ENCODE measurements at places on chromosomes 2 and 18.

- DNase-seq = peak; percentile 15
These were observed 684.0 kb downstream of the DSC3 start for GRCh38 chr18:30358555-30358954.

- DNase-seq = no peak
These were observed 35.8 kb downstream of the LOXHD1 start for GRCh38 chr18:46621111-46621766.

- DNase-seq = no peak
These were observed 263.9 kb downstream of the FIGN start for GRCh38 chr2:163471947-163472346.

DNA sequence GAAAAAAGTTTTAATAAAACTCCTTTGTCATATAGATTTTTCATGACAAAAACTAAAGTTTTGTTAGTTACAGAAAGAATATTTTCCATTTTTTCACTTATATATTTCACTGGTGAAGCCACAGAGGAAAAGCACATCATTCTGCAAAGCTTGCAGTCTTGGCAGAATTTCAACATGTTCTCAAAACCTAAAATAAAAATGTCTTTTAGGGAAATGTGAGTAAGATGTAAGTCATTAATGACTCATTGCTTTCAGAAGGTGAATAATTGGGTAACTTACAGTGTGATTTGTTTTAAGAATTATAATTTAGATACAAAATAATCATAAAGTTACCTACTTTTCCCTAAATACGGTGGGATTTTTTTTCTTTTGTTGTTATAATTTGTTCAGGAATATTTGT is 43.4 kb upstream of the TNFRSF11A start:
- peak; percentile 51 for DNase-seq

GRCh38 chr2:120442541-120442922 is 96.6 kb downstream of the INHBB start:
- DNase-seq = no peak

GRCh38 chr2:23426263-23426905 is 41.4 kb downstream of the KLHL29 start:
- peak; percentile 81 for DNase-seq

DNA sequence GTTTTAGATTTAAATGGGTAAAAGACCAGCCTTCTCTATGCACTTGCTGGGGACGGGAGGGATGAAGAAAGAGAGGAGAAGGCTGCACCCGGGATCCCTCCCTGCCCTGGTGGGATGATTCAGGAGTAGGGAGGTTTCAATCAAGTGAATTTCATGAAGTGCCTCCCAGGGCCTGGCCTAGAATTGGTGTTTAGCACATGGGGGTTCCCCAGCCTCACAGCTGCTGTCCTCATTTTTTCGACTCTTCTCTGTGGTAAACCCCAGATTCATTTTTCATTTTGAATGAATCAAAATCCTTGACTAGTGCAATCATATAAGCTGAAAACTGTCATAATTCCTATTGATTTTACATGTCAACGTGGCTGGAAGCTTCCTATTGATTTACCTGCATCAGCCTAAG is 81.1 kb downstream of the LPIN1 start:
- DNase-seq = no peak

DNA sequence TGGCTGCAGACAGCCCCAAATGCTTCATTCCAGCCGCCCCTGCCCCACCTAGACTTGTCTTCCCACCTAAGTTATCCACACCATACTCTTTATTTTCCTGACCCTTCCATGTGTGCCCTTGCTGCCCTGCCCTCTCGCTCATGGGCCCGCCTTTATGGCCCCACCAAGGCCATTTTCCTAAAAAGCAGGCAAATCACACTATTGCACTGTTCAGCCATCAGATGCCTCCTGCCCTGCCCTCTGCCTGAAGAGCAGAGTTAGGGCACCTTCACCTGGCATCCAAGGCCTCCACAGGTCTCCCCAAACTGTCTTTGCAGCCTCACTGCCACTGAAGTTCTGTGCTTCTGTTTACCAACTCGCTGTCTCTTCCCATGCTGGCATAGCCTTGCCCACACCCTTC is 496.7 kb downstream of the EIPR1 start:
- no peak for DNase-seq

DNA sequence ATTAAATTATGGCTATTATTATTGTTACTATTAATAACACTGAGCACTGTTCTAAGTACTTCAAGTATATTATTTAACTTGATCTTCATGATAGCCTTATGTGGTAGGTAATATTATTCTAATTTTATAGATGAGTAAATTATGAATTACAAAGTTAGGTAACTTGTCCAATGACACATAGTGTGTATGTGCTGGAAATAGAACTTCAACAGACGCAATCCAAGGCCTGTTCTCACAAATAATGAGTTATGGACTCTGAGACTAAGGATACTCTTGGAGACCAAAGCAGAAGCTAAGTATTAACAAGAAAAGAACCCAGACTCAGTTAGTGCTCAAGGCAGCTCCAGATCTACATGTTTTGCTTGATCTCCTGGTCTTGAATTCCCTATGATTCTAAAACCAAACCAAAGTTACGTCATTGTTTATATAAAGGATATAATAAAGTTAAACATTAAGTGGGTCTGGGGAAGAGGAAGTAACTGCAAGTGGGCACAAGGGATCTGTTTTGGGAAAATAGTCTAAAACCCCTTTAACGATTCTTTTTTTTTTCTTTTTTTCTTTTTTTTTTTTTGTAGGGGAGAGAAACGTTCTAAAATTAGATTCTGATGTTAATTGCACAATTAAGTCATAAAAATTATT is 211.3 kb downstream of the ERBB4 start:
- no peak for DNase-seq

GRCh38 chr2:240747256-240747655 is 55.6 kb downstream of the AQP12A start:
- DNase-seq = no peak

GRCh38 chr2:205276116-205276777 is 406.1 kb upstream of the NRP2 start:
- no peak for DNase-seq

- no peak for DNase-seq
These were observed 239.5 kb upstream of the MGAT5 start for GRCh38 chr2:134014196-134014960.

DNA sequence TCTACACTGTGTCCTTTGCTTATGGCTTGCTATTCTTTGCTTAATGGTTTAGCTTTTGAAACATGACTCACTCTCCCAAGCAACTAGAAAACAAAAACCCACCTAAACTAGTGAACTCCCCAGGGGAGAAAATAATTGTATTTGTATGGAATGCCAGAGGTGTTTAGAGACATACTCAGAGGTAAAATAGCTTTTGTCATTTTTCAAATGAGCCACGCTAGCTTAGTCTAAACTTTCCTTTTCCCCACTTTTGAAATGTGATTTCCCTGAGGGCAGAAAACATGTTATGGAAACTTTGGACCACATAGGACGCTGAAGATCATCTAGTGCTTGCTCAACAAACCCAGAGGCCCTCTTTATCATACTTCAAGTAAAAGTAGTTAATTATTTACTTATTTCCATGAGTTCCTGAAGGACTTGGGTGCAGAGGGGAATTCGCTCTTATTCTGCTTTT is 16.5 kb upstream of the CYTIP start:
- no peak for DNase-seq

DNA sequence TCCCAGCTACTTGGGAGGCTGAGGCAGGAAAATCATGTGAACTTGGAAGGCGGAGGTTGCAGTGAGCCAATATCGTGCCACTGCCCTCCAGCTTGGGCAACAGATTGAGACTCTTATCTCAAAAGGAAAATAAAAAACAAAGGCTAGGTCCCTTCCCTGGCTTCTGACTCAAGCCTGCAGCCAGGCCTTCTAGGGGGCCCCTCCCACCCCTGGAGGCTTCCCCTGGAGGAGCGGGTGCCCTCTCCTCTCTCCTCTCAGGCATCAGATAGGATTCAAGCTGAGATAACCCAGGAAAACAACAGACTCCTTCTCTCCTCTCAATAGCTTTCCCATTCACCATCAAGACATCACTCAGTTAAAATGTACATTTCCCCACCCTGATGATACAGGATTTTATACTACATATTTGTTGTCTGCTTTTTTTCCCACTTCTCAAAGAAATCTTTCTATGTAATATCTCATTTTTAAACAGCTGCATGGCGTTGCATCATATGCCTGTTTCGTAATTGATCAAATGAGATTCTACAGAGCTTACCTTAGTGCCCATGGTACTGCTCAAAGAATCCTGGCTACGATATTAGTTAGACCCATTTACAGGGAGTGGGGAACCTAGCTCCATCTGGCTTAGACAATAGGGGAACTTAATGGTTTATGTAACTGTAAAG is 20.6 kb upstream of the C2orf72 start:
- no peak for DNase-seq

- no peak for DNase-seq
These were observed 32.4 kb upstream of the SLC35F6 start for GRCh38 chr2:26731714-26732113.

GRCh38 chr2:241896746-241897201 is 27.2 kb downstream of the RTP5 start:
- DNase-seq = no peak

DNA sequence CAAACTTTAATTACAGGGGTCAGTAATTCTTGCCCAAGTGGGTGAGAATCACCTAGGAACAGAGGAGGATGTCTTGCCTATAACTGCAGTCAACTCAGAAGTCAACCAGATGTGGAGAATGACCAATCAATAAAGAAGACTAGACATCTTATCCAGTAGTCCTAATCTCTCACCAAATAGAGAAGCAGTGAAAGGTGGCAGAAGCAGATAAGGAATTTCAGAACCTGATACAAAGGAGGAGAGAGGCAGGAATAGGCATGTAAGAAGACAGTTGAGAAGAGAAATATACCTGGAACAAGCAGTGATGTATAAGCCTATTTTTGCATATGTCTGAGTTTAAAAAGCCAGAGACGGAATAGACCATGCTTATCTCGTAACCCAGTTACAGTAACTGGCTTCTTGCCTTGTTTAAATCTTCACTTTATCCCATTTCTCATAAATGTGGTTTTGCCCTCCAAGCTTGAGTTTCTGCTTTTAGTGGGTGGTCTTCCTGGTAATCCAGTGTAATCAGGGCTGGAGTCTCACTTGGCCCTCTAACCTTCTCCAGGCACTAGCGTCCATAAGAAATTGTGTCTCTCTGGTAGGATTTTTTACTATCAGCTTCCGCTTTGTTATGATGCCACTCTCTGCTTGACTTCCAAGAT is 401.0 kb downstream of the SUCLG1 start:
- DNase-seq = no peak

DNA sequence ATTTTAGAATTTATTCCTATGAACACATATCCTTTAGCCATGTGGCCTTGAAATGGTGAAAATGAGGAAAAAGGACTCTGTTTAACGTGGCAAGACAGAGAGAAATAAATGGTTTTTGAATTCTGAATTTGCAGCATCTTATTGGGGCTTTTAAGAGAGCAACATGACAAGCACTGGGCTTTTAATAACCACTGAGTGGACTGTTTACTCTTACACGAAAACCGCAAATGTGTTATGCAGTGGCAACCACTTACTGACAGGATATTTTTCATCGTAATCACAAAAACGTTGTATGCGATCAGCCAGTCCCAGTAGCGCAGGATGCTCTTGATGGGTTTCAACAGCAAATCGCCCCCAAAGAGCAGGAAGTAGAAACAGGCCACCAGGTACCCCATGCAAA is 226.6 kb downstream of the NAPG start:
- no peak for DNase-seq

- no peak for DNase-seq
These were observed 553.8 kb downstream of the PIK3C3 start for GRCh38 chr18:42508683-42509296.

- DNase-seq = no peak
These were observed 480.4 kb upstream of the TRIB2 start for GRCh38 chr2:12236136-12236844.

- no peak for DNase-seq
These were observed 35.3 kb upstream of the HDAC4 start for GRCh38 chr2:239436076-239436475.

DNA sequence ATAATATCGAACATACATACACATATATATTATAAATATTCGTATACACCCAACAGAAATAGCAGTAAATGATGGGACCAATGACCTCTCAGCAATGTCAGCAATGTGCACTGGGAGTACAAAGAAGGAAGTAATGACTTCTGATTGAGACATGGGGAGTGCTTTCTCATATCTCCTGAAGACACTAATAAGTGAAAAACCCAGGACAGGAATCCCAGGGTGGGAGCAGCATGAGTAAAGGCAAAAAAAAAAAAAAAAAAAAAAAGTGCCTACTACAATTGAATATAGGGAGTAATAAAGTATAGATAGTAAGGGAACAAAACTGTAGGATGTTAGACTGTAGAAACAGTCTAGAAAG is 491.3 kb downstream of the IRS1 start:
- DNase-seq = no peak

DNA sequence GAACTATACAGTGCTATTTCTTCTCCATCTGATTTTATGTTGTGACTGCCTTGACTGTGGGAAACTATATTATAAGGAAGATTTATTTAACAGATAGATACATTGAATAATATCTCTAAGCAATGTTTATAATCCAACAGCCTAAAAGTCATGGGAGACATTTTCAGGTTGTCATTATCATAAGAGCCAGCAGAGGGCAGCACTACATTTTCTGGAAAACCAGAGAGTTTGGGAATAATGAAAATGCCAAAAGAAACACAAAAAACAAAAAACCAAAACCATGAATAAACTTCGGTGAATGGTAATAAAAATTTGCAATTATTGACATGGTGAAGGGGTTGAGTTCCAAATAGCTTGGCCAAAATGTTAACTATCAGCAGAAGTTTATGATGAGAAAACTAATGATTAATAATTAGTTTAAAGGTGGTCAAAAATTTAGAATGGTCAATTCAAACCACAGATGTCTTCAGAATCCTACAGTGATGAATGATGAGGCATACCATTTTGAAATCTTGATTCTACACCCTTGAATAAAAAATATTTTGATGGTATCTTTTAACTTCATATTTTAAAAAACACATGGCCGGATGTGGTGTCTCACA is 4.7 kb downstream of the EEF1B2 start:
- no peak for DNase-seq

DNA sequence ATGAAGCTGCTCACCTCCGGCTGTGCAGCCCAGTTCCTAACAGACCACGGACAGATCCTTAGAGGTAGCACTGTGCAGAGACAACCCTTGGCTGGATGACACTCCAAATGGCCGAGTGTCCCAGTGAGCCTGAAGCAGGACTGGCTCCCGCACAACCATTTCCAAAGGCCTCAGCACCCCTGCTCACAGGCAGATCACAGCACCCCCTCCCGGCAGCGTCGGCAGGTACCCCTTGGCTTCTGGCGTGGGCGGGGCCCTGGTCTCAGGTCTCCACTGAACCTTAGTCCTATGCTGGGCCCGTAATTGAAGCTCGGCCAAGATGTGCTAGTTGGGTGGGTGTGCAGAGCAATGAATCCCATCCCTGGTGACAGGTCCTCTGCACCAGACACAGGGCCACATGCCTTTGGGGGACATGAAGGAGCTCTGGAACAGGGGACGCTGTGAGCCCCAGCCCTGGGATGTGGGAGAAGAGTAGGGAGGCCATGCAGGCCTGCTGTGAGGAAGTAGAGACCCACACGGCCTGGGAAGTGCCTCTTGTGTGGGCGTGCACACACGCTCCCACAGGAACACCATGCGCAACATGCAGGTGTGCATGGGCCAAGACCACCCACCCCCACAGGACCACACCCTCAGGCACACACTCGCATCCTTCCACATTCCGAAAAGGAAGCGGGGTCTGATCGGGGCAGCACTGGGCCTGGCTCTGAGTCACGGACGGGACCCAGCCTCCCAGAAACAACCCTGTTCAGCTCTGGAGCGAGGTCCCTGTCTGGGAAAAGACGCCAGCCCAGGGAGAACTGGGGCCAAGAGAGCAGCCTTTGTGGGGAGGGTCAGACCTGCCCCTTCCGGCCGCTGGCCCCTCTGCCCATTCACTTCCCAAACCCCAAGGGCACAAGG is 2.8 kb downstream of the DUSP2 start:
- no peak for DNase-seq
